ENCODE measurements at places on chromosomes 3 and 15.

GRCh38 chr3:185928496-185928895 is 9.3 kb downstream of the TRA2B start:
- DNase-seq, result no peak

DNA sequence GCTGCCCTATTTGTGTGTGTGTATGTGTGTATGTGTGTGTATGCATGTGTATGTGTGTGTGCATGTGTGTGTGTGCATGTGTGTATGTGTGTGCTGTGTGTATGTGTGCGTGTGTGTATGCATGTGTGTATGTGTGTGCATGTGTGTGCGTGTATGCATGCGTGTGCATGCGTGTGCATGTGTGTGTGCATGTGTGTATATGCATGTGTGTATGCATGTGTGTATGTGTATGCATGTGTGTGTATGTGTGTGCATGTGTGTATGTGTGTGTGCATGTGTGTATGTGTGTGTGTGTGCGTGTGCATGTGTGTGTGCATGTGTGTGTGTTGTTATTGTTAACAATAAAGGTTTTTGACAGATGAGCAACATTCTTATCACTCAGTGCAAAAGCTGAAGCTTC is 110.8 kb upstream of the HES1 start:
- DNase-seq, result no peak

DNA sequence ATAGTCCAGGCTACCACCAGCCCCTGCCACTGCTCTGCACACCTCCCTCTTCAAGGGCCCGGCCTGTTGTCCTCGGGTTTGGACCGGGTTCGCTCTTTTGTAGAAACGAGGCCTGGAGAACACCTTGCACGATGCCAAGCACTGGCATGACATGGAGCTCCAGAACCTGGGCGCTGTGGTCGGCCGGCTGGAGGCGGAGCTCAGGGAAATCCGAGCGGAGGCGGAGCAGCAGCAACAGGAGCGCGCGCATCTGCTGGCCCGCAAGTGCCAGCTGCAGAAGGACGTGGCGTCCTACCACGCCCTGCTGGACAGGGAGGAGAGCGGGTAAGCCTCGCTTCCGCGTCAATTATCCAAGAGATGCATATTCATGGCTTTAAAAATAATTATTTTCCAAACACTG is 72.4 kb downstream of the BFSP2 start:
- DNase-seq, result no peak

GRCh38 chr3:148923592-148923991 is 58.5 kb downstream of the CPA3 start:
- DNase-seq, result no peak

DNA sequence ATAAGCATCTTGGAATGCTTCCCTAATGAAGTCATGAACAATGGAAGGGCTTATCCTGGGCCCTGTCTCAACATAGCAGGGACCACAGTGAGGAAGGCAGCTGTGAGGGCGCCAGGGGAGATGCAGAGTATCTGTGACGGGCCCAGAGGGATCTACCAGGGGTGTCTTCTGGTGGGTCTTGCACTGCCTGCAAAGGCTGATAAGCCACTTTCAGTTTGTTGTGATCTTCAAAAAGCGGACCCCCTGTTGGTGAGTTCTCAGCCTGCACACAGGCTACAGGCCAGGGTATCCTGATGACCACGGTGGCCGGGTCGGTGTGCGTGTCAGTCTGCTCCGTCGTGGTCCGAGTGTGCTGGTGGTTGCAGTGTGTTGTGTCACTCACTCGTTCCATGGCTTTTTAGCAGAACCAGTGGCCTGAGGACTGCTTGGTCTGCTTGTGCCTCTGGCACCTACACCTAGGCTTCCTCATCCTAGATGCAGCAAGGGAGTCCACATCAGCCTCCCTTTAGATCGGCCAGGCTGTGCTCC is 46.8 kb downstream of the CHDH start:
- no peak for DNase-seq

All from left ventricle myocardium inferior (tissue), 1 donor.